ENCODE measurements at places on chromosomes 4 and X. TPM values are rescaled to one million over a fixed set of nuclear protein-coding genes. Genes with fewer than 3 reads are reported as not detected.
A peak's percentile ranks its signal among the peaks of the same experiment; 100 is the strongest.

The ZNF157 gene
- not detected for total RNA-seq

The ACSL1 gene
- 50.1 TPM for total RNA-seq

GRCh38 chr4:30537456-30537855, 182.7 kb upstream of the PCDH7 start:
- peak; percentile 53 for DNase-seq

DNA sequence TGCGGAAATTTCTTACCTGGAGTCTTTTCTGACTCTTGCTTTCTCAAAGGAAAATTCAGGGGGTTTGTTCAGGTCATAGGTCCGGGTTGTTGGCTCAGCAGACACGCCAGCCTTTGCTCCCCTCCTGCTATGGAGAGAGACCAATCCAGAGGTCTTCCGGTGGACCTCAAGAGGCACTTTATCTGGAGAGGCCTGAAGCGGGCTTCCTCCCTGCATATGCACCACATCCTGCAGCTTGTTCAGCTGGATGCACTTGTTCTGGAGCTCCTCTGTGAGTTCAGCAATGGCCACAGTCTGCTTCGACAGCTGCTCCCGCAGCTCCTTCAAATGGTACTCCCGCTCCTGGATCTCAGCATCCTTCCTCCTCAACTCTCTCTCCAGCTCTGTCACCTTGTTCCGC, 10.5 kb downstream of the PRKG2 start:
- DNase-seq: no peak

Data from PC-9 (cell line).